Esophagus squamous epithelium (tissue), 5 donors: ENCODE measurements at places on chromosomes 5 and 9. TPM values are rescaled to one million over a fixed set of nuclear protein-coding genes. Genes with fewer than 3 reads are reported as not detected.

SHC3 gene
- 9.3 TPM for total RNA-seq

OBP2B gene
- not detected for total RNA-seq

PDE8B gene
- 2.7 TPM for total RNA-seq

PCDHGA7 gene
- 3.1 TPM for total RNA-seq

DNA sequence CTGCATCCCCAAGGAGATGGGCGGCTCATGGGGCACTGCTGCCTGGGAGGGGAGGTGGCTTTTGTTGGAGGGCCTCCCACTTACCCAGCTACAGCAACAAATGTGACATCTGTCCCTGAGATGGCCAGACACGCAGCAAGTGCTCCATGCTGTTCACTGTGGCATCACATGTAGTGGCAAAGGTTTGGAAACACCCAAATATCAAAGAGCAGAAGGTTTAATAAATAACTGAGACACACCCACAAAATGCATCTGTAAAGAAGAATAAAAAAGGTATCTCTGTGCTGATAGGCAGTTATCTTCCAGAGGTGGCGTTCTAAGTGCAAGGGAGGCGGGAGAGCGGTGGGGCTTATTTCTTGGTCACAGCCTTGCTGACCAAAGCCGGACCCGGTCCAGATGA lies 23.3 kb upstream of the CLPTM1L start:
- no peaks in the 10 kb centered on the region for H3K36me3 ChIP-seq
- no peaks in the 10 kb centered on the region for H3K4me1 ChIP-seq
- H3K4me3 ChIP-seq: no peak overlapping the region
- no peak overlapping the region for H3K27ac ChIP-seq

PFN3 gene
- total RNA-seq: not detected

GAS1 gene
- total RNA-seq: 4.2 TPM

RHOBTB3 gene
- 5.8 TPM for total RNA-seq

GRCh38 chr9:19471737-19472648 lies 63.2 kb downstream of the ACER2 start:
- H3K27ac ChIP-seq: no peak overlapping the region
- H3K4me3 ChIP-seq: peak overlapping the region; percentile 40
- H3K4me1 ChIP-seq: no peaks in the 10 kb centered on the region

GRCh38 chr5:141603923-141604717 lies 14.7 kb downstream of the DIAPH1 start:
- no peaks in the 10 kb centered on the region for H3K36me3 ChIP-seq
- no peaks in the 10 kb centered on the region for H3K27me3 ChIP-seq
- H3K27ac ChIP-seq: peak overlapping the region; percentile 87
- H3K4me1 ChIP-seq: peaks cover 11% of the 10 kb centered on the region
- no peak overlapping the region for H3K4me3 ChIP-seq

DNA sequence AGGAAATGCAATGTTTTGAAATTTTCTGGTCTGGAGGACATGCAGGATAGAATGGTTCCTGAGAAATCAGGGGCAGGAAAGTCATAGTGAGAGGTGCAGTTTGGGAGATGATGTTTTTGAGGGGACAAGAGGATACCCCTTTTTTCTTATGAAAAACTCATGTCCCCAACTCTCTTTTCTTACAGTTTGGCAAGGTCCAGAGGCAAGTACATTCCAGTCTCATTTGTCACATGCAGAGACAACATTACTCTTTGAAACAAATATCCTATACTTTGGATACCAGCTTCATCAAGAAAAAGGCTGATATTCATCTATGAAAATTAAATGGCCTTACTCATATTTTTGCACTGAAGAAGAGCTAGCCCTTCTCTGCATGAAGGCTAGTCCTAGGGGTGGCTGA lies 48.2 kb downstream of the EQTN start:
- no peaks in the 10 kb centered on the region for H3K4me1 ChIP-seq
- no peak overlapping the region for H3K4me3 ChIP-seq
- H3K27ac ChIP-seq: no peak overlapping the region
- DNase-seq: no peak

C9 gene
- total RNA-seq: not detected

- H3K36me3 ChIP-seq: no peaks in the 10 kb centered on the region
- peak within 1 kb of the TSS; percentile 57 for H3K4me3 ChIP-seq
- peaks cover 13% of the 10 kb centered on the region for H3K4me1 ChIP-seq
- no peak for DNase-seq
These were observed at the start of gene PPP2R2B for GRCh38 chr5:146878476-146879172. Gene PPP2R2B, minus strand, starts transcription at chr5:146878757.

GRCh38 chr5:141590127-141590526 lies 28.7 kb downstream of the DIAPH1 start:
- H3K27me3 ChIP-seq: no peaks in the 10 kb centered on the region
- H3K4me3 ChIP-seq: no peak overlapping the region
- peaks cover 10% of the 10 kb centered on the region for H3K4me1 ChIP-seq
- H3K36me3 ChIP-seq: peaks cover 3% of the 10 kb centered on the region

DNA sequence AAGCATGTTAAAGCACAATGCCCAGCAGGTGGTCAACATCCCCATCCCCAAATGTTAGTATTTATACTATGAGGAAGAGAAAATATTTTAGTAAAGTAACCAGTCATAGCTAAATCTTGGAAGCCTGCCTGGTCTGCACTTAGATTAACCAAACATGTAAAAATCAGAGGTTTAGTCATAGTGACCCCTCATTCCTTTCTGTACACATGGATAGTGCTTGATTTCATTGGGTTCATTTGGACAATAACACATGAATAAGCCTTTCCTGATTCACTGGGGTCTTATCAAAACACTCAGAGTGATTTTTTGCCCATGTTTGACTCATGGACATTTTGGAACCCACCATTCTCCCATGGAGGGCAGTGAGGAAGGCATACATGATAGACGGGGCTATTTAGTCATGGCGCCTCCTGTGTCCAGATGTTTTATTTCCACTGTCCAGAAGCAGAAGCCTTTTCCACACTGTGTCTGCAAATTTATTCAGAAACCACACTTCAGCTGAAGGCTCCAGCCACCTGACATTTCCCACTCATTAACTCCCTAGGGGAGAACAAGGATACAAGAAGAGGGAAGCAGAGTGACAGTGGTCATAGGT lies 32.5 kb downstream of the OR1J1 start:
- H3K27ac ChIP-seq: no peak overlapping the region
- H3K36me3 ChIP-seq: no peaks in the 10 kb centered on the region
- H3K4me1 ChIP-seq: no peaks in the 10 kb centered on the region

- no peaks in the 10 kb centered on the region for H3K27me3 ChIP-seq
- no peak for DNase-seq
- no peak overlapping the region for H3K27ac ChIP-seq
- H3K4me3 ChIP-seq: no peak overlapping the region
These were observed 442.0 kb upstream of the MEF2C start for GRCh38 chr5:89324990-89325389.

DNA sequence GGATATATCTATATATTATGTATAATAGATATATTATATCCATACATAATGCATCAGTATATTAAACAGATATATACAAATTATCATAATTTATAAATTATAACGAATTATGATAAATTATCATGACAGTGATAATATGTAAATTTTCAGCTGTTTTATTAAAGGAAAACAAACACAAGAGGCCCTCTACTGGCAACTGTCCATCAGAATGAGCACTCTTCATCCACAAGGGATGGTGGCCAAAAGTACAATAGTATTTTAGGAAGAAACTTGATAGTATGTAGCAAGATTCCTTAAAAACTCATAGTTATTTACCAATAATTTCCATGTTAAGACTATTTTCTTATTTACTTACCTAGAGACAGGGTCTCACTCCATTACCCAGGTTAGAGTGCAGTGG lies 113.3 kb upstream of the LPAR1 start:
- no peak for DNase-seq
- no peak overlapping the region for H3K27ac ChIP-seq
- H3K36me3 ChIP-seq: no peaks in the 10 kb centered on the region

- H3K4me3 ChIP-seq: no peak overlapping the region
- H3K27ac ChIP-seq: no peak overlapping the region
- peaks cover 51% of the 10 kb centered on the region for H3K4me1 ChIP-seq
- no peak for DNase-seq
- H3K27me3 ChIP-seq: no peaks in the 10 kb centered on the region
These were observed 7.2 kb downstream of the CYSTM1 start for GRCh38 chr5:140182075-140182711.

NRG2 gene
- total RNA-seq: 4.9 TPM

CHSY3 gene
- 2.3 TPM for total RNA-seq

DNA sequence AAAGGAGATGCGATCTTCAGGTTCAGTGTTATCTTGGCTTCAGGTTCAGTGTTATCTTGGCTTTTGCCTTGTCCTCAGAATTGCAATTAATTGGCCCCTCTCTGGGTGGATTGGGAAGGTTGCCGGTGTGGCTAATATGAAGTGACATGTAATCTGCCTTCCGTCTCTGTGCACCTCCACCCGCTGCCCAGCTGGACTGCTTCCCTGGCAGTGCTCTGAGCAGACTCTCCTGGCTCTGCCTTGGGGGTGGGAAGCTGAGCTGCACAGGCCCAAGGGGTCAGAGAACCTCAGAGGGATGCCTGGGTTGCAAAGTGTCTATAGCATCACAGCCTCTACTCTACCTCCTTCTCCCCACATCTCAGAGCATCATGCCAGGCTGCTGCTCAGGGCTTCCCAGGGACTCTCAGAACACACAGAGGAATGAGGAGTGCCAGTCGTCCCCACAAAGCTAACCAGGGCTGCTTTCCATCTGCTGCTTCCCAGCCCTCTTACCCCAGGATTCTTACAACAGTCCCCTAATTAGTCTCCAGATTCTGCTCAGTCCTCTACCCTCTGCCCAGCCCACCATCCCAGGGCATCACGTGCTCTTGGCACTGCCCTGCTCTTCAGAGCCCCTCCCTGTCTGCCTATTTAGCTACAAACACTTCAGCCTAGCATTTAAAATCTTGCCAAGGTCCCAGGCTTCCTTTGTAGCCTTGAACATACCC lies 54.4 kb upstream of the AFAP1L1 start:
- DNase-seq: no peak
- no peaks in the 10 kb centered on the region for H3K27me3 ChIP-seq
- peak overlapping the region; percentile 31 for H3K27ac ChIP-seq
- no peak overlapping the region for H3K4me3 ChIP-seq
- H3K4me1 ChIP-seq: peaks cover 13% of the 10 kb centered on the region
- no peaks in the 10 kb centered on the region for H3K36me3 ChIP-seq

CARTPT gene
- not detected for total RNA-seq

GRCh38 chr9:114718801-114719221 lies 36.8 kb upstream of the TEX48 start:
- H3K27me3 ChIP-seq: no peaks in the 10 kb centered on the region
- no peaks in the 10 kb centered on the region for H3K4me1 ChIP-seq
- H3K27ac ChIP-seq: peak overlapping the region; percentile 39
- no peaks in the 10 kb centered on the region for H3K36me3 ChIP-seq
- DNase-seq: no peak

- no peak for DNase-seq
- no peak overlapping the region for H3K4me3 ChIP-seq
- H3K27ac ChIP-seq: no peak overlapping the region
- no peaks in the 10 kb centered on the region for H3K36me3 ChIP-seq
- no peaks in the 10 kb centered on the region for H3K27me3 ChIP-seq
- no peaks in the 10 kb centered on the region for H3K4me1 ChIP-seq
These were observed 188.2 kb downstream of the TRIO start for GRCh38 chr5:14331386-14331781.
